Esophagus (tissue), 2 donors: ENCODE measurements at places on chromosomes 4 and X. TPM values are rescaled to one million over a fixed set of nuclear protein-coding genes. Genes with fewer than 3 reads are reported as not detected.

Gene EREG
- 5.9 TPM for polyA plus RNA-seq

Gene TDO2
- 0.14 TPM for polyA plus RNA-seq

Gene FATE1
- polyA plus RNA-seq: not detected

Gene MND1
- 4.6 TPM for polyA plus RNA-seq

Gene CYLC1
- not detected for polyA plus RNA-seq

Gene CTAG2
- not detected for polyA plus RNA-seq
